ENCODE measurements at places on chromosomes 4 and X.

DNA sequence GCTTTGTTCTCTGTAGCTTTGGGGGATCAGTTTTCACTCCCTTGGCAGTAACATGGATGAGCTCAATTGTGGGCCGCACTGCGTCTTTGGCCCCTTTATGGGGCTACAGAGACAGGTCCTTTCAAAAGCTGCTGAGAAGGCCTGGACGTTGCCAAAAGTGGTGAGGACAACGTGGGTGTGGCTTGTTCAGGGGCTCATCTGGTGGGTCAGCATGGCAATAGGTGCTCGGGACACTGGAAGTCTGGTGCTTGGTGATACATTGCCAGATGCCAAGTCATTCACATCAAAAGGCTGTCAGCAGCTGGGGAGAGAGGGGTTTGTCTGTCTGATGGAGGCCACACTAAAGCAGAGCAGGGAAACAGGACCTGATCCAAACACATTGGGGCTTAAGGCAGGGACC, 149.8 kb upstream of the EOLA2 start:
- no peak for DNase-seq

DNA sequence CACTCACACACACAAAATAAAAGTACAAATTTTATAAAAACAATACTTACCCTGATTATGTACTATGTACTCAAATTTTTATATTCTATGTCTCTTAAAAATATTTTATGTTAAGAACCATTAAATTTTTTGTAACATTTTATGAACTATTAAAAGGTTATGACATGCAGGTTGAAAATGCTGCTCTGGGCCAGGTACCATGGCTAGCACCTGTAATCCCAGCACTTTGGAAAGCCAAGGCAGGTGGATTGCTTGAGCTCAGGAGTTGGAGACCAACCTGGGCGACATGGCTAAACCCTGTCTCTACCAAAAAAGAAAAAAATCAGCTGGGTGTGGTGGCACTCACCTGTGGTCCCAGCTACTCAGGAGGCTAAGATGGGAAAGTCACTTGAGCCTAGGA, 29.4 kb upstream of the SPINK2 start:
- no peak for DNase-seq

DNA sequence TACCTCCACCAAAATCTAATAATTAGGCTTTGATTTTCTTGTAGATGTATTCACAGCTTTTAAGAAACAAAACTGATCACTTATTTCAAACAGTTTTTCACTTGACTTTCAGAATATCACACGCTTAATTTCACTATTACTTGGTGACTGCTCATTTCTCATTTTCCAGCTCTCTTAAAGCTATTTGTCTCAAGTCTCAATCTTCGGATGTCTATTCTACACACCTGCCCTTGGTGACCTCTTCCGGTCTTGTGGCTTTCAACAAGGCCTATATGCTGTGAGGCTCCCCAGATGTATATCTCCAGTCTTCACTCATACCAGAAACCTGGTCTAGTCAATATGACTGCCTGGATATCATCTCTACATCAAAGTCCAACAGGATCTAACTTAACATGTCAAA, 34.9 kb upstream of the ANXA10 start:
- no peak for DNase-seq

DNA sequence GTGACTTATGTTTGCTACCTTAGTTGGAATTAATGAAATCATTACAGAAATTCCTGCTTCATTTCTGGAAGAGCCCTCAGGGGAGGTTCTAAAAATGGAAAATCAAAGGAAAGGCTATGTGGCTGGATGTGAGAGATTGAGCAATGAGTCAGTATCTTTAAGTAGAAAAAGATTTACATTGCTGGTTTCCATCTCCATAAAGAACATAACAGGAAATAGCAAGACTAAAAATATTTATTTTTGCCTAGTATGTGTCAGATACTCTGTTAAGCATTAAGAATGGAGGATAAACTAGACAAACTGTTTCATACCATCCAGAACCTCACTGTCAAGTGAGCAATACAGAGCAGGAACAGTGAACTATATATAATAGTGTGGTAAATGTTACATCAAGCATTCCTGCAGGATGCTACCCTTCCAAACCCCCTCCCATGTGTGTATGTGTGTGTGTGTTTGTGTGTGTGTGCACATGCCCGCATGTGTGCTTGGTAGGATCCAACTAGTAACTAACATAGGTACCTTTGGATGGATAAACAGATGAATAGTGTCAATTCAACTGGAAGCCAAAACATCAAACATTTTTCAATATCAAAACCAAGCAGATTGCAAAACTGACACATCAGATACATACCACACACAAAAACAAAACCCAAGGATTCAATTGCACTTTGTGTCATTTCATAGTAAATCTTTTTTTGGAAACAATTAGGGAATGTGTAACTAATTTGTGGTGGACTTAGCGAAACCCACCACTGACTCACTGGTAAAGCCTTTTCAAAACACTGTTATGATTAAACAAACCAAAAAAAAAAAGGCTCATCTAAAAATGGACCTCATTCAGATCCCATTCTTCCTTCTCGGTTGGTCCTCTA, 223.4 kb downstream of the SHROOM3 start:
- no peak for DNase-seq

- no peak for DNase-seq
Observed at GRCh38 chrX:626745-627509, 3.7 kb upstream of the SHOX start.

GRCh38 chr4:70531981-70532380, 13.6 kb downstream of the AMTN start:
- no peak for DNase-seq

GRCh38 chrX:144715337-144715736, 532.0 kb upstream of the SPANXN1 start:
- no peak for DNase-seq

GRCh38 chr4:184843984-184844554, 18.3 kb upstream of the ACSL1 start:
- DNase-seq = no peak

GRCh38 chr4:17811078-17811603, 362 bp downstream of the NCAPG start:
- no peak for DNase-seq

DNA sequence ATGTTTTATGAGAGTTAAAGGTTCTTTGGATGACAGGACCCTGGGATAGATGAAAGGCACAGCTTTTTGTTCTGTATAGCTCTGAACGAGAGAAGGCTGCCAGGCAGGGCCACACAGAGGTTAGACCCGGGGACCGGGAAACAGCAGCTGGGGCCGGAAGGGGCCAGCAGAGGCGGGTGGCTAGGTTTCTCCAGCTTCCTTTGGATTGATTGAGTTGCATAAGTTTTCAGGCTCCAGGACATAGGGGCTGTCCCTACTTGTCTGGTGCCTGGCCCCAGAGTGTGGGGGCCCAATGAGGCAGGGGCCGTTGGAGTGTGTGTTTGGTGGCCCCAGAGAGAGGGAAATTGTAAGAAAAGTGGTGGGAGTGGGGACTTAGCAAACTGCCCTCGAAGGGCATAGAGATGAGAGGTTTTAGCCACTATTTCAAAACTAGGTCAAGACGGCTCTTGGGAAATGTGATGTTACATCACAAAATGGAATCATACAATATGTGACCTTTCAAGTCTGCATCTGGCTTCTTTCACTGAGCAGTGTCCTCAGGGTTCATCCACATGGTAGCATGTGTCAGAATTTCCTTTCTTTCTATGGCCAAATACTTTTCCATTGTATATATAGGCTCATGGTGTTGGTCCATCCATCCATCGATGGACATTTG, 3.7 kb downstream of the ZFP92 start:
- no peak for DNase-seq

DNA sequence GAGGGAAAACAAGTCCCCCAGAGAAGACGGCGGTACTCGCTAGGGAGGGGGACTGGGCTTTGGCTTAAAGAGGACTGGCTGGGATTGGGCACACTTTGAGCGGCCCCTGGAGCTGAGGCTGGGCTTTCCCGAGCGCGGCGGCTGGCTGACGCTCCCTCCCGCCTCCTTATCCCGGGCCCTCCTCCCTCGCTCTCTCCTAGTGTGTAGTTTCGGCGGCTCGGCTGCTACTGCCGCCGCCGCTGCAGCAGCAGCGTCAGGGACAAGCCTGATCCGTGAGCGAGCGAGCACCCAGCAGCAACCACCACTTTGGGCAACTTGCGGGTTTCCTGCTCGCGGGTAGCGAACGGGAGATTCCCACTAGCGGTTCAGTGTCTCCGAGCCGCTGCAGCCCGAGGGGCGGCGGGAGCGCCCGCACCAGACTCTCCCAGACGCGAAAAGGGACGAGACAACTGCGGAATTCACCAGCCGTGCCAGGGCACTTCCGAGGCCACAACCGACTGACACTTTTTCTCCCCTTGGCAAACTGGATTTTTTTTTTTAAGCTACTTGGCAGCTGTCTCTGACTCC, 632 bp upstream of the PCDH7 start:
- no peak for DNase-seq

GRCh38 chrX:71666240-71667223, 814 bp upstream of the LOC101059915 start:
- DNase-seq = no peak

- peak; percentile 20 for DNase-seq
Observed at GRCh38 chr4:69764311-69764710, 3.9 kb upstream of the SULT1B1 start.

- DNase-seq = no peak
Observed at GRCh38 chr4:139628184-139629012, 37.2 kb upstream of the MGST2 start.

DNA sequence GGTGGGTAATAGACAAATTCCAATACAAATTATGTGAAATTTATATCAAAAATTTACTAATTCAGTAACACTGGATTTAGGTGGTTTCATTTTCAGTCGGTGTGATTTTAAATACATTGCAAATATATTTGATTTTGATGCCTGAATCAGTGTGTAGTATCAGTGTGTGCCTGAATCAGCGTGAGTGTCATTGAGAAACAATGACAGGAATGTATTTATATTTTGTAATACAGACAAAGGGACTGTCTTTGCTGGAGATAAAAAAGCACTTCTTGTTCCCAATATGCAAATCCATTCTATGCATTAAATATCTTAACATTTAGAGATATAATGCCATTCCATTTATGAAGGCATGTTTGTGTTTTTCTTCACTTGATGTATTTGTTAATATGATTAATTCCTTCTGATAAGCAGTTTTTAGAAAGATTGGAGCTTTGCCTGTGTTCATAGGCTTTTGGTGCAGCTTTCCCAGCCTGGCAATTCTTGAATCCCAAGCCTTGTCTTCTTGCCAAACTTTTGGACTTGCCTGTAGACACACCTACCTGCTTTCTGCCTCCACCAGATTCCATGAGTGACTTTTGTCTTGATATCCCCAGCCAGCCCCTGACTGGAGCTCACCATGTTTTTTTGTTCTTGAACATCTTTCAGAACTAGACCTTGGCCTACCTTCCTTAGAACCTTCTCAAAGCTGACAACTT, 243.8 kb downstream of the ADGRL3 start:
- no peak for DNase-seq

- DNase-seq = no peak
Observed at GRCh38 chr4:75841641-75842520, 60.4 kb downstream of the PPEF2 start.

GRCh38 chrX:69076088-69076487, 89.2 kb downstream of the PJA1 start:
- DNase-seq = no peak

DNA sequence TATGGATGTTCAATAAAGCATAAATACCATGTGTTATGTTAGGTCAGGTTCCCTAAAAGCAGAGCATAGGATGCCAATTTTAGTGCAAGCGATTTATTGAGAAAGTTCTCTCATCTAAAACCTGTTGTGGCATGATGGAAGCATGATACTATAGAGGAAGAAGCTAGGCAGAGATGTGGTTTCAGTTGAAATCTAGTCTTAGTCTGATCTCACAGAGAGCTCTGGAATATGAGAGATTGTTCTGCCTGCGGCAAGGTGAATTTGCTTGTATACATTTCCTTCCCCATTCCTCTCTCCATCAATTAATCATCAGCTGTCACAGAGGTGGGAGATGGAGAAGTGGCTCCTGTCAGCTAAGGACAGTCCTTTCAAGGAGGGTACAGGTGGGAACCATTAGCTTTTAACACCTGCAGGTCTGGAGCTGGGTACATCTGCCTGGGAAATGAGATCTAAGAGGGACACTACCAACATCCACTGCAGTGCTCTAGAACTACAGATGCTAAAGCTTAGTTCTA, 252.4 kb downstream of the CFAP299 start:
- DNase-seq = no peak

DNA sequence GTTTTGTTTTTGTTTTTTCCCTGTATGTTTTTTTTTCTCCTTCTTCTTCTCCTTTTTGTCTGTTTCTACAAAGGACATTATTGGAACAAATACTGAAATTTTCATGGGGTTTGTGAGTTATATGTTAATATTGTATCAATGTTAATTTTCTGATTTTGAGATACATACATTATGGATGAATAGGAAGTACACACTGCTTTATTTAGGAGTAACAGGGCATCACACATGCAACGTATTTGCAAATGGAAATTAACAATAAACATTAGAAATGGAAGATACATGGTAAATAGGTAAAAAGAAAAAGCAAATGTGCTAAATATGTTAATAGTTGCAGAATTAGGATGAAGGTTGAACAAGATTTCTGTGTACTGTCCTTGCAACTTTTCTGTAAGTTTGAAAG, 477.2 kb upstream of the INTU start:
- no peak for DNase-seq

DNA sequence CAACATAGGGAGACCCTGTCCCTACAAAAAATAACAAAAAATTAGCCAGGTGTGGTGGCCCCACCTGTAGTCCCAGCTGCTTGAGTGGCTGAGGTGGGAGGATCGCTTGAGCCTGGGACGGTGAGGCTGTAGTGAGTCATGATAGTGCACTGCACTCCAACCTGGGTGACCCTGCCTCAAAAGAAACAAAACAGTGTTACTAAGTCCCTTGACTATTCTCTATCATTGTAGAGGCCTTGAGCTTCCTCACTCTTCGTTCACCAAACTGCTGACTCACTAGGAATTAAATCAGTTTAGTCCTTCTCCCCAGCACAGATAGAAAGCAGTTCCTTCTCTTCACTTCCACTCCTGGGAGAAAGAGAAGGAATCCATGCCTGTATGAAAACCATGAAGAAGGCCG, 14.5 kb downstream of the CDS1 start:
- DNase-seq = no peak

DNA sequence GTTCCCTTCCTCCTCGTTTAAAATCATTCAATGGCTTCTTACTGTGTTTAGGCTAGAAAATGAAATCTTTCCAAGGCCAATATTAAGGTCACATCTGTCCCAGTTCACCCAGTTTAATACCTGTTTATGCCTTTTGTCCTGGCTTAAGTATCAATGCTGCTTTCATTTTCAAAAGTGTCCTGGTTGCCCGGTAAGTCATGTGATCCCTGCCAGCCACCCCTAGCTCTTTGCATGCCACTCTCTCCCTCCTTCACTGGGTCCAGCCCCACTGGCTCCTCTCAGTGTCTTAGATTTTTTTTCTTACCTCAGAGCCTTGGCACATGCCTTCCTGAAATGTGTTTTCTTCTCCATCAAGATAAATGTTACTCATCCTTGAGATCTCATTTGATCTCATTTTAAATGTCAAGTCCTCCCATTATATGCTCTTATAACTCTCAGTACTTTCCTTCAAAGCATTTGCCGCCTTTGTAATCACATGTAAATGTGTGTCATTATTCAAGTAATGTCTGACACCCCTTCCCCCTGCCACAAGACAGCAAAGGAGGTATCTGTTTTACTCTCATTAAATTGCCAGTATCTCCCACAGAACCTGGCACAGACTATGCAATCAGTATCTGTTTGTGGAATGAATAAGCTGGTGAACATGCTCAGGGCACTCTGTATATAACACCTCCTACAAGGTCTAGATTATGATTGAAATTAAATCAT, 472.5 kb upstream of the RPS6KA3 start:
- DNase-seq = no peak

All from CD4-positive, alpha-beta T cell treated with Interleukin-1 beta for 1 hour (primary cell).